ENCODE measurements at places on chromosomes 11 and 22.
A peak's percentile ranks its signal among the peaks of the same experiment; 100 is the strongest.

DNA sequence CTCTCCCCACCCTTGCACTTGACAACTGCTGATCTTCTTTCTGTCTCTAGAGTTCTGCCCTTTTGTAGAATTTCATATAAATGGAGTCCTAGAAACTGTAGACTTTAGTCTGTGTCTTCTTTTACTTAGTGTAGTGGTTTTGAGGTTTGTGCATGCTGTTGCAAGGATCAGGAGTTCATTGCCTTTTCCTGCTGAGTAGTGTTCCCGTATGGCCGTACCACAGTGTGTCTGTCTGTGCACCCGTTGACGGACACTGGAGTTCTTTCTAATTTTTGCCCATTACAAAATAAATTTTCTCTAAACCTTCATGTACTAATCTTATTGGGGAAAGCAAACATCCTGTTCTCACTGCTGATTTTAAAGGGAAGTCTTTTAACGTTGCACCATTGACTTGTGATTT lies 138.1 kb downstream of the TBC1D22A start:
- DNase-seq, result no peak

- DNase-seq, result no peak
Measured at GRCh38 chr11:118845369-118845768, 38.3 kb upstream of the CXCR5 start.

- DNase-seq, result no peak
Measured at GRCh38 chr11:123051146-123051545, 10.8 kb downstream of the HSPA8 start.

DNA sequence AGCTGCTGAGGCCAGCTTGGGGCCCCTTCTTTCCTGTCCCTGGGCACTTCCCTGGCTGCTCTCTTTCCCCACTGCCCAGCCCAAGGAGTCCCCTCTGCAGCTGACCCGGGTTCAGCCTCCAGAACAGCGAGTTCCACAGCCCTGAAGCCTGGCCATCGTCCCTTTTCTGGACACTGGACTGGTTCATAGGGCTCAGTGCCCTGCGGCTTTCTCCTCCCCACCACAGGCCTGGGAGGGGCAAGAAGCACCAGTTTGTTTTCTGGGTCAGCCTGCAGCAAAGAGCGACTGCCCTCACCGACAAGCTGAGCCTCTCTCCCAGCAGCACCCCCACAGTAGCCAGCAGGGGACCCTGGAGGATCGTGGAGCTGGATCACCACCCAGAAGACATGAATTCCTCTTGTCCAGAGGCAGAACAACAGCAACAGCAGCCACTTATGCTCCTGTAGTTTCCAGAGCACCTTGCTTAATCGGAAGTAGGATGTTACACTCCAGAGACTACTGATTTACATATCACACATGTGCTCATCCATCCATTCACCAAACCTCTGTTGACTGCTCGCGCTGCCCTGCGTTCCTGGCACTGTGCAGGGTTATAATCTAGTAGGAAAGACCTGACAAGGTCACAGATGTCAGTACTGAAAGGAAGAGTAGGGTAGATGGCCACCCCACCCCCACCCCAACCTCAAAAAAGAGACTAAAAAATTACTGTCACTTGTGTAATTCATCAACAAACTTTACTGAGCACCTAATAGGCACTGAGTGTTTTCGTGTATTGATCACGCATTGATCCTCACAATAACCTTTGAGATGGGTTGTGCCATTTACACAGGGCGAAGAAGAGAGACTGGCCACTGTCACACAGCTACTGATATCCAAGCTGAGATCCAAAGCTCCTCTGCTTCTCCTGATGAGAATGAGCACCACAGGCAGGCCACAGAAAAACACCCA lies 13.0 kb upstream of the CXCR5 start:
- DNase-seq, result no peak

GRCh38 chr11:3666023-3666530 lies 5.1 kb downstream of the CHRNA10 start:
- DNase-seq, result no peak

DNA sequence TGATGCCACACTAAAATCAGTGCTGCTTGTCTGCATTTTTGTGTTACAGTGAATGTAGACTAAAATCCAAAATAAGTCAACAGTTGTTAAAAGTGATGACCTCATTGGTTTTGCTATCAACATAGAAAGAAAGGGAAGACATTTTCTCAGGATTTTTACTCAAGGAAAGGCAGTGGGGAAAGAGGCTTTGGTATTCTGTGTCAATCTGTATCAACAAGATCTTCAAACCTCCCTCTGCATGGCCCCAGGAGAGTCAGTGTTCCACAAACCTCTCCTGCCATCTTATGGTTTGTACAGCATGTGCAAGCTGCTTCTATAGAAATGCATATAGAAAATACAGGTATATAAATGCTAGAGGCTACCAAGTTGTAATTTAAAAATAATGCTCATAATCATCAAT lies 13.8 kb upstream of the OR51M1 start:
- no peak for DNase-seq

DNA sequence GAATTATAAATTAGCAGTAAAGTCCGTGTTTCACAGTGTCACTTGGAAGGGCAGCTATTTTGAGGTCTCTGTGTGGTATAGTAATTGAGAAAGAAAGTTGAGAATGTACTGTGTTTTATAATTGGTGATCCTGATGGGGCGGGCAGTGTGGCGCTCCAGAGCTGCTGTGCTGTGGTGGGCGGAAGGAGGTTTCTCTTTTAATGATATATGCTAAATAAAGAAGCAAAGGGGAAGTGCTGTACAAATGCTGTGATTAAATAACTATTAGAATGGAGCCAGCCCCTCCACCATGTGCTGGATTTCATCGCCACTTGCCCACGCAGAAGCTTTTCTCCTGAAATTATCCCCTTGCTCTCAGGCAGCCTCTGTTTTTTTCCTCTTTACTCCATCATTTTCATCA lies 24.6 kb downstream of the ATXN10 start:
- no peak for DNase-seq

DNA sequence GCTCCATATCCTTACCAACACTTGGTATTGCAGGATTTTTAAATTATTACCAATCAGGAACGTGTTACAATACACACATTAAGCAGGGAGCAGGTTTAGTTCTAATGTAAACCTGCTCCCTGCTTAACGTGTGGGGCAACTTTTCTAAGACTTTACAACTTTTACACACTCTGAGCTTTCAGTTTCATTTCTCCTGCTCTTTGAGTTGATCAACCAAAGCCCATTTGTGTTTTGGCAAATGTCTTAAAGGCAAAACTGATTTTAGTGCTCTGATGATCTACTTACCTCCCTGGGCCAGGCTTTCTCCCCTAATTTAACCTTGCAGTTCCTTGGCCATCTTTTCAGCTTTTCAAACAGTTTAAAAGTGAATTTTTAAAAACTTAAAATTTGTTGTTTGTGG lies 70.9 kb downstream of the ZBTB44 start:
- no peak for DNase-seq

DNA sequence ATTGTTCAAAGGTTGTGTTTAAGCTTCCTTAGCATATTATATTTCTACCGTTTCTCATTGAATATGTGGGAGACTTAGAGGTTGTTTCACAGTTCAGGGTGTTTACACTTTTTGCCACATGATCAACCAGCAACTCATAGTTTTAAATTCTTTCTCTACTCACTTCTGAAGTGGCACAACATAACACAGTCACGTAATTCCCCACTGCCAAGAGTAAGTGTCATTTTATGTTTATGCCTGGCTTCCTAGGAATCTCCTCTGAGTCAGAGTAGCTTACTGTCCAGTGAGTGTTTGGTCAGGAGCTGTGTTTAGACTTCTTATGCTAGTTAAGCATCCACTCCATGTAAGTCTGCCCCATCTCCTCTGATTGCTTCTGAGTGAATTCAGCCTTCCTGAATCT lies 520.8 kb upstream of the KIRREL3 start:
- no peak for DNase-seq

DNA sequence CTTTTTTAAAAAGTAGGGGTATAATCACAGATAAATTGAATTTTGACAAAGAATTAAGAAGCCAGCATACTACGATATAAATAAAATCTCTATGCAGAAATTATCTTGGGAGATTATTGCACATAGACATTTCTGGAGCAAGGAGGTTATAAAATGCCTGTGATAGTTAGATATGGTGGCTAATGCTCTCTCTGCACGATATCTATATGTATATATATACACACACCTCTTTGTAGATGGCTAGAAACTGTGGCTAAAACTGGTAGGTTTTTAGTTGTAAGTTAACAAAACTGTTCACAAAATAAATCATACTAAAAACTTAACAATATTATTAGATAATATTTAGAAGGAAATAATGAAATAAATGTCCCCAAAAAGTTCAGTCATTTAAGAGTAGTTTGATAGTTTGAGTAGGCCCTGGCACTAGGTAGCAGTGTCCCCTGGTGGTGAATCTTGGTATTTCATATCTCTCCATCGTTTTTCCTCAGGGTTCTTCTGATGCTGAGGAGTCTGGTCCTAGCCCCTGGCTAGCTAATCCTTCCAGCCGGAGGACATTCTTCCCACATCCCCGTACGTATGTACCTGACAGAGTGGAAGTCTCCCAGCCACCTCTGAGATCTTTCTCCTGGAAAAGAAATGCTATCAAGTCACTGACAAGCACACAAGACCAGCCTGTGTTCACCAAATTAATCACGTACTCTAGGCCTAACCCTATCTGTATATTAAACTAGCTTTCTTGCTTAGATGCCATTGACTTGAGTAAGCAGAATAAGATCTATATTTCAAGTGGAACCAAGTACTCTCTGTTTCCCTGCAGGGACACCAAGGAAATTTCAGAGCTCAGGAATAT lies 32.2 kb downstream of the ART5 start:
- DNase-seq, result no peak

- no peak for DNase-seq
Measured at GRCh38 chr11:78391424-78391823, 26.2 kb downstream of the GAB2 start.

DNA sequence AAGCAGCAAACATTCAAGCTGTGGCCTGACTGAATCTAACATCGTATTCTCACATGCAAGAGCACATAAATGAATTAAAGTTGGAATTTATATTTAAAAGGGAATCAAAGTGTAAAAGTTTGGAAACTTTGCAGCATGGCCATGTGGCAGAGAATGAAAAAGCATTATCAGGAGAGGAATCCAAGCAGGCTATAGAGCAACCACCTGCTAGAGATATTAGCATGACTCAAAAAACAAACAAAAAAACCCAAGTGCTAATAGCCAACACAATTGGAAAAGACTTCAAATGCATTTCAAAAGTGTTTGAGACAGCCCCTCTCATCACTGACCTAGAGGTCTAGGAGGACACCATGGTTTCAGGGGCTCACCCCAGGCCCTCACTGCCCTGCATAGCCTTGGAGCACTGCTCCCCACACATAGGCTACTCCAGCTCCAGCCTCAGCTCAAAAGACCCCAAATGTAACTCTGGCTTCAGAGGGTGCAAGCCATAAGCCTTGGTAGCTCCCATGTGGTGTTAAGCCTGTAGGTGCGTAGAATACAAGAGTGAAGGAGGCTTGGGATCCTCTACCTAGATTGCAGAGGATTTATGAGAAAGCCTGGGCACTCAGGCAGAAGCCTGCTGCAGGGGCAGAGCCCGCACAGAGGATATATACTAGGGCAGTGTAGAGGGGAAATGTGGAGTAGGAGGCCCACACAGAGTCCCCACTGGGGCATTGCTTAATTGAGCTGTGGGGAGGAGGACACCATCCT lies 1.7 kb upstream of the KRTAP5-7 start:
- DNase-seq, result no peak

GRCh38 chr22:47127441-47127871 lies 365.0 kb downstream of the TBC1D22A start:
- DNase-seq, result no peak

DNA sequence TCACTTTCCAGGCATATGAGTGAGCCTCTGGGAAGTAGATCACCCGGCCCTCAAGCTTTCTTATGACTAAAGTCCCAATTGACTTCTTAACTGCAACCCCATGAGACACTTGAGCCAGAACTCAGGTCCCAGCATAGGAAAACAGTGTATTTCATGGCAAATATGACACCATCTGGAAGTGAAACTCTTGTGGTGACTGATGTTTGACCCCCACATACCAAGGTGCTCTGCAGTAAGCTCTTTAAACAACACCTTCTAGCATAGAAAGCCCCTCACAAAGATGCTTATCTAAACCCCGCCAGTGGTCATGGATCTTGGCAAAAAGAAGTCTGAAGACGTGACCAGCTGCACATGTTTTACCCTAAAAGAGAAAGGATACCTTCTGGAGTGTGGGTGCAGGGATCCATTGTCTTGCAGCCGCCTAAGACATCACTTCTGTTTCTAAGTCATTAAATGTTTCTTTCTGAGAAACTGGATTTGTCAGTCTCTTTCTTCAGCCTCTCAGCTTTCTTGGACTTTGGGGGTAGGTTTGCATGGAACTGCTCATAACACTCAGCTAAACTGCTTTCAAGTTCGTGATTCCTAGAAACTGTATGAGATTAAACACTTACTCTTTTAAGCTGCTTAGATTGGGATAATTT lies 7.4 kb upstream of the PELI3 start:
- no peak for DNase-seq

DNA sequence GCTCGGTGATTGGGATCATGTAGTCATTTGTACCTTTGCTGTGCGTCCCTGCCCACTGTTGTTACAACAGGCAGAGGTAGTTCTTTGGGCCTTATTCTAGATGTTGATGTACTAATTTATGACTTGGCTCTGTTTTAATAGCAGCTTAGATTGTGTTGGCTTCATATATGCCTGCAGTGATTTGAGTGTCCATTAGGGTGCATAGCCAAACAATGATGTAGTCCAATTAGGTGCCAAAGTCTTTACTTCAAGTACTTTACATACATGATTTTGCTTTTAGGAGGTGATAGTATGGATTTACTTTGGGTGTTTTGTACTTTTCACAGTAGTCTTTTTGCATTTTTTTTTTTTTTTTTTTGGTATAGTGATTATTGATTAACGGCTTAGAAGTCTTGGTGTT lies 46.4 kb downstream of the PPP6R3 start:
- DNase-seq, result no peak

- no peak for DNase-seq
Measured at GRCh38 chr11:102946237-102946636, 9.3 kb downstream of the MMP13 start.

- DNase-seq, result no peak
Measured at GRCh38 chr11:8268530-8269400, 5.1 kb upstream of the LMO1 start.

GRCh38 chr11:66333220-66333877 lies 2.9 kb downstream of the RIN1 start:
- DNase-seq, result no peak

DNA sequence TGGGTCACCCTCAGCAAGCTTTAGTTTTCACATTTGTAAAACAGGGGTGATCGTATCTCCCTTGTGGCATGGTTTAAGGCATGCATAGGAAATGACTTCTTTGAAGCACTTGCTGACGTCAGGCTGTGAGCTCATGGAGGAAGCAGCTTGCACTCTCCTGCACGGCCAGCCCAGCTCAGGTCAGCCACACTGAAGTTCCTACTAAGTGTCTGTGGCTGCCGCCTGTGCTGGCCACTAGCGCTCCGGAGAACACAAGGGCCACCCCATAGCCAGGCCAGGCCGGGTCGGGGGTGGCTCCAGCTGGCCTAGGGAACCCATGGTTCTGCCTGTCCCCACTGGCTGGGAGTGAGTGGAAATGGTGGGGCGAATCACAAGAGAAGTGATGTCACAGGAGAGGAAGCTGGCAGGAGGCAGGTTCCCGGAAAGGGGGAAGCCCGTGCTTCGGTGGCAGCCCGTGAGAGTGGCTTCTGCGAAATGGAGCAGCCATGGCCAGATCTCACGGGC lies 28.2 kb downstream of the KCTD17 start:
- peak; percentile 34 for DNase-seq
